ENCODE measurements at places on chromosomes 7 and 10. TPM values are rescaled to one million over a fixed set of nuclear protein-coding genes. Genes with fewer than 3 reads are reported as not detected.
A peak's percentile ranks its signal among the peaks of the same experiment; 100 is the strongest.

The RUFY2 gene
- 7.7 TPM for total RNA-seq

The SVOPL gene
- not detected for total RNA-seq

The WDR86 gene
- 0.59 TPM for total RNA-seq

The CPN1 gene
- total RNA-seq: not detected

The DCLRE1C gene
- 12.5 TPM for total RNA-seq

The VDAC2 gene
- 261 TPM for total RNA-seq

The EBF3 gene
- total RNA-seq: not detected

The AQP1 gene
- 0.13 TPM for total RNA-seq

The GIMAP8 gene
- 12.3 TPM for total RNA-seq

DNA sequence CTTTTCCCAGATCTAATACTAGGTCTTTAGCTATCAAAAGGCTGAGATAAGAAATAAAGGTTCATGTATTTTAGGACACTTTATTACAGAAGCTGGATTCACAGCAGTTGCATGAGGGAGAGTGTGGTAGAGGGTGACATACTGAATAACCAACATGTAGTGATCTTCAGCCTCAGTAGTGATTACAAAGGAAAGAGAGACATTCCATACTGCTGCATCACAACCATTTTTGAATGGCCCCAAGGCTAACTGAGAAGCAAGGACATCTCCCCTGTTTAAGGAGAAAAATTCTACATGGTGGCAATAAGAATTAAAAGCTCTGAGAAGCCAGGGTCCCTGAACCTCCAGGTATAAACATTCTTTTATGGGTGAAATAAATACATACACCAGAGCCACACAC is 35.3 kb downstream of the COG5 start:
- no peak for DNase-seq
- H3K4me1 ChIP-seq: no peaks in the 10 kb centered on the region
- H3K4me3 ChIP-seq: no peak overlapping the region
- H3K27ac ChIP-seq: no peak overlapping the region
- H3K36me3 ChIP-seq: peaks cover 3% of the 10 kb centered on the region
- H3K27me3 ChIP-seq: no peaks in the 10 kb centered on the region

DNA sequence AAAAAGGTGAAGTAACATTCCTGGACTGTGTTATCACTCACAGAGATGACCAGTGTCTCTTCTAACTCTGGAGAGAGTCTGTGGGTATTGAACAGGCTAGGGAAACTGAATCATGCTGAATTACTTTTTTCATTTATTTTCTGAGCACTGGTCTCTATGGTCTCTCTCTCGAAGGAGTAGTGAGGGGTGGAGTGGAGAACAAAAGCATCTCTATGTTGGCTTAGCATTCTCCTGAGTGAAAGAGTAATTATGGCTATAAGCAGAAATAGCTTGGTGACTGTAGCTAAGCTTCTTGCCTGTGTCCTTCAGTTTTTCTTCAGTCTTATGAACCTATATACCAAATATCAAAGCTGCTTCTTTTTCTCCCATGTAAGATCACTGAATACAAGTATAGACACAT is 64.6 kb upstream of the PTN start:
- no peak overlapping the region for H3K4me3 ChIP-seq
- DNase-seq: no peak

DNA sequence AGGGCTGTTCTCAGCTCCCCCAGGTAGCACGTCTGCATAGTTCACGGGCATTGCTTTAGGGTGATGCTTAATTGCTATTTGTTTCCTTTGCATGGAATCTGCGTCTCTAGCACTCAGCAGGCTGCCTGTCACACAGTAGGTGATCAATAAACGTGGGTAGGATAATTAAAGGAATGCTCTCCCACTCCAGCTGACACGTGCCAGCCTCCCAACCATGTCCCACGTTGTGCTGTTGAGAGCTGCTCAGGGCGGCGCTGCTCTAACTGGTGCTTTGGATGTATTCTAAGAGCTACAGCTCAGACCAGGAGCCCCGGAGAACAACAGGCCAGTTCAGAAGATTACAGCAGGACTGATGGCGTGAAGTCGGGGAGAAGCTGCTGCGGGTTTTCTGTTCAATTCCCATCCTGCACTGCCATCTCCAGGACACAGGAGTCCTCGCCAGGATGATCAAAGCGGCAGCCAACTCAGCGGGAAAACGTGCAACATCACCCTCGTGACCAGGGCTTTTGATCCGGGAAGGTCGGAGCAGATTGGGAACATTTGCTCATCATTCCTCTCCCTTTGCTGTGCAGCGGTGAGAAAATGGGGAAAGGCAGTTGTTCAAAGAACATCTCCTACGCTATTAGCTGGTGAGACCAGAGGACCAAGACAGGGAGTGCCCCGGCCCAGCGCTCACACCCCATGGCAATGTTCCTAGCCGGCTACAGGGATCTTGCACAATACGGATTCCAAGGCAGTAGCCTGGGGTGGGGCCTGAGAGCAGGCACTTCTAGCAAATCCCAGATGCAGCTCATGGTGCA is 50.5 kb upstream of the FOXK1 start:
- H3K4me3 ChIP-seq: no peak overlapping the region
- no peak overlapping the region for H3K27ac ChIP-seq
- H3K27me3 ChIP-seq: no peaks in the 10 kb centered on the region
- no peaks in the 10 kb centered on the region for H3K36me3 ChIP-seq

- H3K36me3 ChIP-seq: no peaks in the 10 kb centered on the region
- H3K27ac ChIP-seq: peak within 1 kb of the TSS; percentile 94
- peak within 1 kb of the TSS; percentile 76 for H3K4me3 ChIP-seq
- peak; percentile 97 for DNase-seq
- H3K4me1 ChIP-seq: peaks cover 22% of the 10 kb centered on the region
- no peaks in the 10 kb centered on the region for H3K27me3 ChIP-seq
These were observed at the start of gene ARL5B for GRCh38 chr10:18659125-18659818. ARL5B (plus strand) TSS chr10:18659431; CDS start chr10:18659638, 207 bp downstream.

DNA sequence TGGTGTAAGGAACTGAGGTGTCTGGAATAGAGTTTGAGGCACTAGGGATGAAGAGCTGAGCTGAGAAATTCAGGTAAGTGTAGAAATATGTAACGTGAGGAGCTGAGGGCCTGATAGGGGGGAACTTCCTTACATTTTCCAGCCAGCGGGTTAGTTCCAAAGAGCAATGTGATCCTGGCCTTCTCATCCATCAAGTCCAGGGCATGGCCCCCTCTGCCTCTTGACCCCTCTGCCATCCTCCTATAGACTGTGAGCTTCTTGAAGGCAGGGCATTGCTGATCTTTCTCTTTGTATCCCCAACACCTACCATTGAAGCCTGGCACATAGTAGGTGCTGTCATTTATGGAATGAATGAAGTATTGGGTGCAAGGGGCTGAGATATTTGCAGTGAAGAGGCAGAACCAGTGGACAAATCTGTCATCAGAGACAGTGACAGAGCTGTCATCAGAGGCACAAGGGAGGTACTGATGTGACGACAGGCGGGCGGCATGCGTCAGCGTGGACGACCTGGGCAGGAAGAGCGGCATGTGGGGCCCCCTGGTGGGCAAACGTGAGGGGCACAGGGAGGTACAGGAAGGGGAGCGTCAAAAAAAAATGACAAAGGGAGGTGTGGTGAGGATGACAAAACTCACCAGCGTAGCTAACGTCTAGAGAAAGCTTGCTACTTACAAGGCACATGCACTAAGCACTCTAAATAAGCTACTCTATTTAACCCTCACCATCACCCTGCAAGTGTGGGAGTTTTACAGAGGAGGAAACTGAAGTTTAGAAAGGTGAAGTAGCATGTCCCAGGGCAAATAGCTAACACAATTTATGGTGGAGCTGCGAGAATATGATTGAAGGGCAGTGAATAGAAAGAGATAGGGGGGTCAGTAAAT is 5.2 kb upstream of the CAMK2G start:
- H3K4me3 ChIP-seq: no peak overlapping the region
- H3K27me3 ChIP-seq: no peaks in the 10 kb centered on the region
- no peak overlapping the region for H3K27ac ChIP-seq
- DNase-seq: peak; percentile 95
- peaks cover 28% of the 10 kb centered on the region for H3K4me1 ChIP-seq
- no peaks in the 10 kb centered on the region for H3K36me3 ChIP-seq

DNA sequence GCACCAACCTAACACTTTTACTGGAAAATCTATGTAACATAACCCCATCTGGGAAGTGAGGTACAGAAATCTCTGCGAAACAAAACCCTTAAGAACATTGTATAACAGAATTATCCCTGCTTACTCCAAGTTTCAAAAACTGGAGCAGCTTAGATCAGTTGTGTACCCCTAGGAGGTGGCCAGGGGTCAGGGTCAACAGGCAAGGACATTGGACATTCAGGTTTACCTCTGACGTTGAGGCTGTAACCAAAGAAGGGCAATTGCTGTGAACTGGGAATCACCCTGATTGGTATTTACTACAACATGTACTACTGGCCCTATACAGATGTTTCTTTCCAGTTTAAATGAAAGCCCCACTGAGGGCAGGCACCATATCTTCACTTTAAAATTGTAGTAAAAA is 13.1 kb downstream of the SFXN3 start:
- H3K4me1 ChIP-seq: peaks cover 17% of the 10 kb centered on the region
- H3K27me3 ChIP-seq: peaks cover 7% of the 10 kb centered on the region
- no peaks in the 10 kb centered on the region for H3K36me3 ChIP-seq
- no peak for DNase-seq
- no peak overlapping the region for H3K27ac ChIP-seq

- no peaks in the 10 kb centered on the region for H3K36me3 ChIP-seq
- no peak overlapping the region for H3K4me3 ChIP-seq
- no peak overlapping the region for H3K27ac ChIP-seq
- DNase-seq: no peak
- no peaks in the 10 kb centered on the region for H3K27me3 ChIP-seq
These were observed 6.4 kb upstream of the RALA start for GRCh38 chr7:39617005-39617404.

DNA sequence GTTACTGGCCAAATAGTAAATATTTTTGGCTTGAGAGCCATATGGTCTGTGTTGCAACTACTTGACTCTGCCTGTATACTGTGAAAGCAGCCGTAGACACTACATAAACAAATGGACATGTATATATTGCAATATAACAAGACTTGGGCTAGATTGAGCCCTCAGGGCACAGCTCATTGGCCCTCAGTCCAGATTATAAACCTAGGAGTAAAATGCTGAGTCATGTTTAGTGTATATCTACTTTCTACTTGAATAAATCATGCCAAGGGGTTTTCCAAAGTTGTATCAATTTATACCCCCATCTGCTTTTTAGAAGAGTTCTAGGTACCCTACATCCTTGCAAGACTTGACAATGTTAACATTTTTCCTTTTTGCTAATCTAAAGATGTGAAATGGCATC is 27.4 kb upstream of the POU6F2 start:
- H3K27ac ChIP-seq: no peak overlapping the region
- no peak for DNase-seq
- no peaks in the 10 kb centered on the region for H3K4me1 ChIP-seq

DNA sequence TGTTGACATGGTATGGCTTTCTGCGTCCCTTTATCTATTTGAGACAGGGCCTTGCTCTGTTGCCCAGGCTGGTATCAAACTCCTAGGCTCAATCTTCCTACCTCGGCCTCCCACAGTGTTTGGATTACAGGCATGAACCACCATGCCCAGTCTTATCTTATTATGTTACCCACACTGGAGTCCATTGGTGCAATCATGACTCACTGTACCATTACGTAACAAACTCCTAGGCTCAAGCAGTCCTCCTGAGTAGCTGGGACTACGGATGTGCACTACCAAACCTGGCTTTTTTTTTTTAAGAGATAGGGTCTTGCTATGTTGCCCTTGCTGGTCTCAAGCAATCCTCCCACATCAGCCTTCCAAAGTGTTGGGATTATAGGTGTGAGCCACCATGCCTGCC is 66.7 kb downstream of the CCDC3 start:
- no peaks in the 10 kb centered on the region for H3K4me1 ChIP-seq
- H3K27ac ChIP-seq: no peak overlapping the region
- no peak overlapping the region for H3K4me3 ChIP-seq
- H3K36me3 ChIP-seq: no peaks in the 10 kb centered on the region
- no peaks in the 10 kb centered on the region for H3K27me3 ChIP-seq

DNA sequence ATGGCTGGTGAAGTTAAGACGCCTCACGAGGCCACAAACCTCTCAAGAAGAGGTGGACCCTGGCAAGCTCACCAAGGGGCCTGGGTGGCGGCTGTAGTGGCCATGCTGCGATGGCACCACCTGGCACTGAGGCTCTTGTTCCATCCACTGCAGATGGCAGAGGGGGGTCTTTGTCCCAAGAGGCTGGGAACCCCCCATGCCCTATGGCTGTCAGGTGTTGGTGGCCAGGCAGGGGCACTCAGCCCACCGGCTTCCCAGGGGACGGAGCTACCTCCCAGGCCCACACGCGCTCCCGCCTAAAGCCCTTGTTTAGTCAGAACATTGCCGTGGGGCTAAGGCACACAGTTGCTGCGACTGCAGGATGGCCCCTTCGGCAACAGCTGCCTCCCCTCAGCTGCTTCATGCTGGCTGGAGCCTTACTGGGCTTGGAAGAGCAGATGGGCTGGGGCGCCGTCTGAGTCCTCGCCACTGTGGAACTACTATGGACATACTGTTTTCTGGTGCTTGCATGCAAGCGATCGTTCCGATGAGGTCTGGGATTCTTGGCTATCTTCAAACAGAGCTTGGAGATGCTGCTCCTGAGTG is 46.8 kb downstream of the DPYSL4 start:
- no peak overlapping the region for H3K4me3 ChIP-seq
- H3K4me1 ChIP-seq: peaks cover 6% of the 10 kb centered on the region
- DNase-seq: no peak
- no peaks in the 10 kb centered on the region for H3K36me3 ChIP-seq
- H3K27me3 ChIP-seq: no peaks in the 10 kb centered on the region
- H3K27ac ChIP-seq: no peak overlapping the region

GRCh38 chr10:130459851-130460490 is 323.8 kb downstream of the GLRX3 start:
- no peak for DNase-seq
- H3K36me3 ChIP-seq: no peaks in the 10 kb centered on the region
- no peak overlapping the region for H3K4me3 ChIP-seq
- no peak overlapping the region for H3K27ac ChIP-seq
- no peaks in the 10 kb centered on the region for H3K4me1 ChIP-seq

DNA sequence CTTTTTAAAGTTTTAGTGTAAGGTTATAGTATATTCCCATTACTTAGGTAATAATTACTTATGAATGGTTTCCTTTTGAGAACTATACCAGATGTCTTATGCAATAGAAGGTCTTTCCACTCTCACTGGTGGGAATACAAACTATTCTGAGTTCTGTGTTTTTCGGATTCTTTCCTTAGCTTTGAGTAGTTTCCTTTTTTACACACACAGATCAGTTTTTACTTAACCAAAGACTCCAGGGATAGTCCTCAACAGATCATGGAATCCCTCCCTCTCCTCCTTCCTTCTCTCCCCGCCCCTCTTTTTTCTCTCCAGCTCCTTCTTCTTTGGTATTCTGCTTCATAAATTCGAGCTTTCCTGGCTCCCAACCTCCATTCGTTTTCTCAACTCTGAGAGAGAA is 13.3 kb downstream of the COPG2 start:
- no peak overlapping the region for H3K4me3 ChIP-seq
- no peak for DNase-seq
- no peak overlapping the region for H3K27ac ChIP-seq
- H3K36me3 ChIP-seq: no peaks in the 10 kb centered on the region
- H3K27me3 ChIP-seq: no peaks in the 10 kb centered on the region

GRCh38 chr7:138750901-138751464 is 46.8 kb upstream of the TMEM213 start:
- H3K36me3 ChIP-seq: no peaks in the 10 kb centered on the region
- H3K4me1 ChIP-seq: peaks cover 24% of the 10 kb centered on the region
- H3K27me3 ChIP-seq: no peaks in the 10 kb centered on the region
- H3K27ac ChIP-seq: no peak overlapping the region
- no peak overlapping the region for H3K4me3 ChIP-seq
